ENCODE measurements at places on chromosomes 2 and 18.
A peak's percentile ranks its signal among the peaks of the same experiment; 100 is the strongest.

DNA sequence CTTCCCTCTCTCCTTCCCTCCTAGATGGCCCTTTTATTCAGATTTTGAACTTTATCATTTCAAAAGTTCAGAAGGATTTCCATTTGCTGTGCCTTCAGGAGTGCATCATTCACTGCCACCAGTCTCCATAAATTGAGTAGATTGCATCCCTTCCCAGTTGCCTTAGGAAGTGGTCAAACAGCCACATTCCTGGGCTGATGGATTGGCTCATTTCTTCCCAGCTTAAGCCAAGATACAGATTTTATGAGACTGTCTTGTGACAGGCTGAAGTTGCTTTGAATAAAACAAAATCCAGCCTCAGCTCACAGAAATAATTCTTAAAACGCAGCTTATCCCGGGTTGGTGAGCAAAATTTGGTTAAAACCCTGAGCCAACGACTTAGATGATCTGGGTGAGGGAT, 9.8 kb downstream of the NRP2 start:
- no peak for DNase-seq

- DNase-seq, result no peak
These were observed 89.8 kb downstream of the LDLRAD4 start for GRCh38 chr18:13308369-13308768.

GRCh38 chr2:12227941-12228608, 481.6 kb downstream of the LPIN1 start:
- DNase-seq, result no peak

DNA sequence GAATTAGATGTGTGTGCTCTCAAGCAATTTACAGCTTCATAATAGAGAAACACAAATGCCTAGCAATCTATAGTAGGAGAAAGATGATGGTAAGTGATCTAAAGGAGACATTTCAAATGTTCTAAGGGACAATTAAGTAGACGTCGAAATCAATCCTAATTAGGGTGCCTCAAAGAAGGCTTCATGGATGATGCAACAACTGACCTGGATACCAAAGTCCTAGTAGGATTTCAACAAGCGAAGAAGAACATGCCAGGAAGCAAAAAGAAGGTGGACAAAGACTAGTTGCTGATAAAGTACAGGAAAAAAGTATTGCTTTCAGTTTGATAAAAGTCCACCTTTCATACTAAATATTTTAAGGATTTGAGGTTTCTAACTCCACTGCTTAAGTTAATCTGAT, 12.5 kb downstream of the FIGN start:
- DNase-seq, result no peak

GRCh38 chr2:207807516-207807915, 37.8 kb upstream of the FZD5 start:
- no peak for DNase-seq

DNA sequence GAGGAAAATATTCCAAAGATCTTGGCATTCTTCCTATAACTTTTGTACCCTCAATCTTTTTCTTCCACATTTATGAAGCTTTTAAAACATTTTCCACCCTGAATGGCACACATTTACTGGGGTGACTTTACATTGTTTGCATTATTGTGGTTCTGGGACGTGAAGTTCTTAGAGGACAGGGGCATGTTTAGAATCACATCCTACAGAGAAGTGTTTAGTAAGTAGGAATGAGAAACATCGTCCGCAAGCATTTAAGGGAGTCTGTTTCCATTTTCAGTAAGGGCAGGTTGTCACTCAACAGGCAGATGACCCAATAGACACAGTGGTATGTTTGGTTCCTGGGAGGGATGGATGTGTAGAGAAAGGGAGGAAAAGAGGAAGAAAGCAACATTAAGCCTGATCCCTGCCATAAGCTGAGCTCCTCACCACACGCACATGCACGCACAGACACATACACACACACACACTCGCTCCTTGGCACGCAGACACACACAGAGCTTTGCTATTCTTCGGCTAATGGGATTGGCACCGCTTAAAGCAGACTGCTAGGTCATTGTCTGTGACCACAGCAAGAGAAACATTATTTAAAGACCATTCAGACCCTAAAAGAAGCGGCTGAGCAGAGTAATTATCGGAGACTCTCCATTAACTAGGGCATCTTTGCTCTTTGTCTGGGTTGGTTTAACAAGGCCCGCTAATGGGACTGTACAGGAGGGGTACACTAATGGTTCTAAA, 14.2 kb upstream of the PLEKHM3 start:
- DNase-seq, result no peak

DNA sequence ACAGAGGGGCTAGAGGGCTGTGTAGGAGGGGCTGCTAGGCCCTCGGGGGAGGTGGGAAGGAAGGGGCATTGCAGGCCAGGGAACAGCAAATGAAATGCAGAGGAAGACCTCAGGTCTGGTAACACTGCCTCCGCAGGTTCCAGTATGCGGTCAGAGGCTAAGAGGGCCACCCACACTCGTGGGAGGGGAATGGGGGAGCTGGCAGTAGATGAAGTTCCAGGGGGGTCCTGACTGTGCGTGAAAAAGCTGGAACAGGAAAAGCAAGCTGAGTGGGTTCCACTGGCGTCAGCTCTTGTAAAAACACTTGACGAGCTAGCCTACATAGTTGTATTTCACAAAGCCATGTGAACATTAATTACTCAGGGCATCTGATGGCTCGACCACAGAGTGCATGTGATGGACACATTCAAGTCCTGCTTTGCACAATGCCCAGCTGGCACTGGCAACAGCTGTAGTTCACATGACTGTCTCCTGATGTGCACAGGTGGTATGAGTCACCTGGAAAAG, 29.0 kb upstream of the PTPN4 start:
- DNase-seq, result no peak

DNA sequence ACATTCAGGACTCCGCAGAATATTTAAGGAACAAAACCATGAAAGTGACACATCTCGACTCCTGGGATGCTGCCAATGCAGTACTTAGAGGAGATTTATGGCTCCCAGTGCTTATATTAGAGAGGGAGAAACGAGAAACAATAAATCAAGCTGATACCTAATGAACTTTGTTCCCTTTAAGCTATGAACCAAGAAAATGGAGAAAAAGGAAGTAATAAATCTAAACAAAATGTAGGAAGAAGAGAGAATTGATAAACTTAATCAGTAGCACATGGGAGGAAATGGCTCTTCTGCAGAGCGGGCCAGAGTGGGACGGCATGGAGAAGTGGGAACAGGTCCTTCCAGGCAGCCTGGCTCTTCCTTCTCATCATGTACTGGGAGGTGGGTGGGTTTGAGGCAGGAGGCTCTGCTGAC, 42.7 kb downstream of the NPPC start:
- peak; percentile 48 for DNase-seq

- DNase-seq, result no peak
These were observed 17.2 kb upstream of the ITGAV start for GRCh38 chr2:186572705-186573104.

All from NCI-H1105 (cell line).